ENCODE measurements at places on chromosomes 1 and 21. TPM values are rescaled to one million over a fixed set of nuclear protein-coding genes. Genes with fewer than 3 reads are reported as not detected.
A peak's percentile ranks its signal among the peaks of the same experiment; 100 is the strongest.

The PLA2G4A gene
- 0.53 TPM for total RNA-seq

The CLEC20A gene
- total RNA-seq: not detected

The RIMKLA gene
- total RNA-seq: 8.9 TPM

The AIM2 gene
- total RNA-seq: 65.6 TPM

The SERPINC1 gene
- not detected for total RNA-seq

The SPRR3 gene
- total RNA-seq: not detected

The ZNF593OS gene
- total RNA-seq: not detected

The SPRR2F gene
- not detected for total RNA-seq

The CELA2A gene
- total RNA-seq: not detected

The MAEL gene
- total RNA-seq: 0.11 TPM

DNA sequence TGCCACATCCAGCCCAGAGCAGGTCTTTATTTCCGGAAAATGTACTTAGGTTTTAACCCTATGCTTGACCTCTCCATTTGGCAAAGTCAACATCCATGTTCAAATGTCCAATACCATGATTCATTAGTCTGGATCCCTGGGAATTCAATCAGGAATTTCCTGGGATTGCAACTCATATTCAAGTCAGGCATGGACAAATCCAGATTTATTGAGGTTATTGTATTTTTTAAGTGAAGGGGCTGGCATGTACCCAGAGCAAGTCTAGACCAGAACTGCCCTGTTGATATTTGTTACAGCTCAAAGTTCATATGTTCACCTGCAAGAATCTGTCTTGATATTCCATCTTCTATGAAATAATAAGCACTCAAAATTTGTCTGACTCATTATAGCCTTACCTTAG is 521.1 kb downstream of the ADGRL2 start:
- H3K36me3 ChIP-seq: no peaks in the 10 kb centered on the region
- no peaks in the 10 kb centered on the region for H3K4me1 ChIP-seq
- no peak overlapping the region for H3K27ac ChIP-seq
- no peaks in the 10 kb centered on the region for H3K27me3 ChIP-seq
- DNase-seq: no peak

DNA sequence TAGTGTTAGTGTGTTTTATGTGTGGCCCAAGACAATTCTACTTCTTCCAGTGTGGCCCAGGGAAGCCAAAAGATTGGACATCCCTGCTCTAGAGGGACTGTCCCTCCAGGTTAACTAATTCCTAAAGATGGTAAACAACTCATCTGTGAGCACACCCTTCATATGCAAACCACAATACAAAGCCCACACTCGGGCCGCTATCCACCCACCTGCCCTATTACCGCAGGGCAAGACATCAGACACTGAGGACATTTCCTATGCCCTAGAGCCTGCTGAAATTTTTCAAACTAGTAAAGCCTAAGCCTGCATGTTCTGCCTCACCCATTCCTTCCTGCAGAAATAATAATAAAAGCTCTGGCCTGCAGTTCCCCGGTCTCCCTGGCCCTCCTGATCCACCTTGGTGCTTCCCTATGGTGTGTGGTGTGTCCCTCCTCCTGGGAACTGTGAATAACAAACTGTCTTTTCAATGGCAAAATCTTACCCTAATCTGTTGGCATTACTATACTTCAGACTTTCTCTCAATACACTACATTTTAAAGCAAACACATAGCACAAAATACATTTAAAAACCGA is 39.3 kb upstream of the NTPCR start:
- no peak overlapping the region for H3K4me3 ChIP-seq
- H3K36me3 ChIP-seq: no peaks in the 10 kb centered on the region
- no peak overlapping the region for H3K27ac ChIP-seq

DNA sequence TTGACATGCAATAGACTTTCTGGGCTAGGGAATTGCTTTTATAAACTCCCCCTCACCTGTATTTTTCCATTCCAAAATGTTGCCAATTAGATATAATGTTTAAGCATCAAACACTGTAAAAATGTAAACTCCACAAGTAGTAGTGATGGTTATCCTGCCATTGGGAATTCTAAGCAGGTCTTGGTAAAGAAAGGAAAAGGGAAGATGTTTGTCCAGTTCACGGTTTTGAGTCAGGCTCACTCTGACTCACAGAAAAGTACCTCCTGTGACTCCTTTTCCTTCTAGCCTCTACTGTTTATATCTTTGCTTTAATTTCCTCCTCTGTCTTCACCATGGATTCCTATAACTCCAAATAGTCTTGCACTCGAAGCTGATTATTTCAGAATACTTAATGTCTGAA is 19.0 kb upstream of the PTPN14 start:
- no peaks in the 10 kb centered on the region for H3K36me3 ChIP-seq
- H3K4me3 ChIP-seq: no peak overlapping the region
- H3K4me1 ChIP-seq: peaks cover 11% of the 10 kb centered on the region
- H3K27ac ChIP-seq: no peak overlapping the region
- H3K27me3 ChIP-seq: peaks cover 4% of the 10 kb centered on the region

GRCh38 chr1:87179851-87180519 is 148.7 kb upstream of the LMO4 start:
- H3K4me3 ChIP-seq: no peak overlapping the region
- H3K27ac ChIP-seq: no peak overlapping the region
- no peaks in the 10 kb centered on the region for H3K4me1 ChIP-seq
- no peak for DNase-seq
- peaks cover 19% of the 10 kb centered on the region for H3K27me3 ChIP-seq
- H3K36me3 ChIP-seq: no peaks in the 10 kb centered on the region

- H3K36me3 ChIP-seq: no peaks in the 10 kb centered on the region
- H3K27me3 ChIP-seq: no peaks in the 10 kb centered on the region
- peaks cover 16% of the 10 kb centered on the region for H3K4me1 ChIP-seq
- no peak for DNase-seq
- H3K4me3 ChIP-seq: no peak overlapping the region
- H3K27ac ChIP-seq: no peak overlapping the region
Measured at GRCh38 chr1:52574594-52574993, 21.7 kb upstream of the TUT4 start.

GRCh38 chr1:88698764-88699163 is 14.7 kb downstream of the PKN2 start:
- no peak for DNase-seq
- peaks cover 48% of the 10 kb centered on the region for H3K4me1 ChIP-seq
- peaks cover 27% of the 10 kb centered on the region for H3K36me3 ChIP-seq
- H3K27ac ChIP-seq: no peak overlapping the region
- no peaks in the 10 kb centered on the region for H3K27me3 ChIP-seq
- H3K4me3 ChIP-seq: no peak overlapping the region

DNA sequence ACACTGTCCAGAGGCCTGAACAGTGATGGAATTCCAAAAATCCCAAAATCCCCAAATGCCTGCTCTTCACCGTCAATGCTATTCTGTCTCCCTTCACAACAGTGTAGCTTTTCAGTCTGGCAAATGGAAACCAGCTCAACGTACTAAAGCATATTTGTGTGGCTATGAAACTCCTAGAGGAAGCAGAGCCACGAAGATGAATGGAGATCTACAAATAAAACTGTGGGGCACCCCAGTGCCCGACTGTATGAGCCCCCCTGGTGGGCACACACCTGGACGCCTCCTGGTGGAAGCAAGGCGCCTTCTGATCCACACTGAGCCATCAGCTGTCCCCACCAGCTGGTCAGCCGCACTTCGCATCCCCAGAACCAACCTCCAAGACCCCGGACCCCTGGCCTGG is 129.1 kb upstream of the SOD1 start:
- no peaks in the 10 kb centered on the region for H3K36me3 ChIP-seq
- no peak overlapping the region for H3K27ac ChIP-seq
- H3K4me3 ChIP-seq: no peak overlapping the region
- DNase-seq: no peak

GRCh38 chr1:229781453-229781852 is 155.4 kb downstream of the URB2 start:
- H3K36me3 ChIP-seq: no peaks in the 10 kb centered on the region
- DNase-seq: no peak
- H3K27me3 ChIP-seq: no peaks in the 10 kb centered on the region
- no peaks in the 10 kb centered on the region for H3K4me1 ChIP-seq
- no peak overlapping the region for H3K4me3 ChIP-seq

- DNase-seq: no peak
- no peaks in the 10 kb centered on the region for H3K27me3 ChIP-seq
- H3K4me3 ChIP-seq: no peak overlapping the region
- no peak overlapping the region for H3K27ac ChIP-seq
- H3K4me1 ChIP-seq: no peaks in the 10 kb centered on the region
Measured at GRCh38 chr1:52190500-52191252, 48.8 kb downstream of the ZFYVE9 start.

DNA sequence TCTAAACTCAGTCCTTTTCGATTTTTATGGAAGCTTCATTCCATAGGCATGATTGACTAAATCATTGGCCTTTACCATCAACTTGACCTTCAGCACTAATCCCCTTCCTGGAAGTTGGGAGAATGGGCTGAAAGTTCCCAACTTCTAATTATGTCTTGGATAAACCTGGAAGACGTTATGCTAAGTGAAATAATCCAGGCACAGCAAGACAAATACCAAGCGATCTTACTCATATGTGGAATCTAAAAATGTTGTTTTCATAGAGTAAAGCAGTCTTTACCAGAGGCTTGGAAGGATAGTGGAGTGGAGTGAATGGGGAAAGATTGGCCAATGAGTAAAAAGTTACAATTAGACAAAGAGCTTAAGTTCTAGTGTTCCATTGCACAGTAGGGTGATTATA is 1453.2 kb downstream of the PLA2G4A start:
- H3K4me1 ChIP-seq: no peaks in the 10 kb centered on the region
- no peak overlapping the region for H3K4me3 ChIP-seq
- H3K27me3 ChIP-seq: no peaks in the 10 kb centered on the region
- no peak for DNase-seq
- H3K36me3 ChIP-seq: no peaks in the 10 kb centered on the region
- H3K27ac ChIP-seq: no peak overlapping the region

DNA sequence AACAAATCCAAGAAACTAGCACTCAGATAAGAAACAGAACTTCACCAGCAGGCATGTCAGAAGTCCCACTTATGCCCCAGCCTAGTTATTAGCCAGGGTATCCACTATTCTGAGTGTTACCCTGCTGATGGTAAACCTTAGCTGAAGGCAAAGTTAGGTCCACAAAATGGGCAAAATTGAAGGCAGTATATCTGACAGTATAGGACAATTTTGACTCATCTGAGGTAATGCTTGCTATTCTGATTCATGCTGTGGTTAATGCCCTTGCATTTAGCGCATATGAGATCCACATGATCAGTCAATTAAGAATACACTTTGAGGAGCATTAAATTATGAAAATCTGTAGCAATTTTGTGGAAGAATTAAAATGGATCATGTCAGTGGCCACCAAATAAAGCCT is 15.1 kb downstream of the IFI44 start:
- DNase-seq: no peak
- no peak overlapping the region for H3K27ac ChIP-seq
- H3K4me3 ChIP-seq: no peak overlapping the region
- no peaks in the 10 kb centered on the region for H3K27me3 ChIP-seq
- peaks cover 22% of the 10 kb centered on the region for H3K36me3 ChIP-seq

GRCh38 chr1:185972096-185972850 is 238.1 kb downstream of the HMCN1 start:
- no peaks in the 10 kb centered on the region for H3K36me3 ChIP-seq
- no peak for DNase-seq
- H3K27me3 ChIP-seq: peaks cover 10% of the 10 kb centered on the region

DNA sequence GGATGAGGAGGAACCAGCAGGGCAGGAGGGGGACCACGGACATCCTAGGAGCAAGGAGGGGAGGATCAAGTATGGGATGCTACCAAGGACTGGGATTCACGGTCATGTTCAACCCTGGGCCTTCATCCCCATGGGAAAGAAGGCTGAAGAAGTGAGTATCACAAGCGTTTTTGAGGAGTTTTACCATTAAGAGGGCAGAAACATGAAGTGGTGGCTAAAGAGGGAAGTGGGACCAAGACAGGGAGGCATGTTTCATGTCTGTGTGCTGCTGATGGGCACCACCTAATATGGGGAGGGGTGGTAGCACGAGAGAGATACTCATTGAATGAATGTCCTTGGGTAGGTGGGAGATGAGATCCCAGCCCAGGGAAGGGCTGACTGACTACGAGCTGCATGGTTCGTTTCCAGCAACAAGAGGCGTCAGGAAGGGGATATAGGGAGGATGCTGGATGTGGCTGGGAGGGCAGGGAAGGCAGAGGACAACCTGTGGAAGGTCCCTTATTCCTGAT is 11.3 kb upstream of the LSS start:
- no peaks in the 10 kb centered on the region for H3K27me3 ChIP-seq
- peaks cover 58% of the 10 kb centered on the region for H3K36me3 ChIP-seq
- no peak overlapping the region for H3K27ac ChIP-seq
- H3K4me1 ChIP-seq: no peaks in the 10 kb centered on the region
- DNase-seq: no peak

GRCh38 chr1:87044840-87045239 is 130.4 kb downstream of the HS2ST1 start:
- DNase-seq: peak; percentile 47
- peak overlapping the region; percentile 55 for H3K4me3 ChIP-seq
- peak overlapping the region; percentile 94 for H3K27ac ChIP-seq
- peaks cover 5% of the 10 kb centered on the region for H3K36me3 ChIP-seq

GRCh38 chr1:203280061-203280460 is 25.3 kb upstream of the BTG2 start:
- DNase-seq: no peak
- H3K4me1 ChIP-seq: peaks cover 51% of the 10 kb centered on the region
- H3K27me3 ChIP-seq: no peaks in the 10 kb centered on the region
- no peaks in the 10 kb centered on the region for H3K36me3 ChIP-seq
- H3K27ac ChIP-seq: no peak overlapping the region

GRCh38 chr1:99503276-99503747 is 142.6 kb upstream of the PALMD start:
- H3K27me3 ChIP-seq: no peaks in the 10 kb centered on the region
- H3K36me3 ChIP-seq: no peaks in the 10 kb centered on the region
- H3K4me3 ChIP-seq: no peak overlapping the region
- DNase-seq: no peak
- no peaks in the 10 kb centered on the region for H3K4me1 ChIP-seq
